ENCODE measurements at places on chromosomes 4 and X.
A peak's percentile ranks its signal among the peaks of the same experiment; 100 is the strongest.

DNA sequence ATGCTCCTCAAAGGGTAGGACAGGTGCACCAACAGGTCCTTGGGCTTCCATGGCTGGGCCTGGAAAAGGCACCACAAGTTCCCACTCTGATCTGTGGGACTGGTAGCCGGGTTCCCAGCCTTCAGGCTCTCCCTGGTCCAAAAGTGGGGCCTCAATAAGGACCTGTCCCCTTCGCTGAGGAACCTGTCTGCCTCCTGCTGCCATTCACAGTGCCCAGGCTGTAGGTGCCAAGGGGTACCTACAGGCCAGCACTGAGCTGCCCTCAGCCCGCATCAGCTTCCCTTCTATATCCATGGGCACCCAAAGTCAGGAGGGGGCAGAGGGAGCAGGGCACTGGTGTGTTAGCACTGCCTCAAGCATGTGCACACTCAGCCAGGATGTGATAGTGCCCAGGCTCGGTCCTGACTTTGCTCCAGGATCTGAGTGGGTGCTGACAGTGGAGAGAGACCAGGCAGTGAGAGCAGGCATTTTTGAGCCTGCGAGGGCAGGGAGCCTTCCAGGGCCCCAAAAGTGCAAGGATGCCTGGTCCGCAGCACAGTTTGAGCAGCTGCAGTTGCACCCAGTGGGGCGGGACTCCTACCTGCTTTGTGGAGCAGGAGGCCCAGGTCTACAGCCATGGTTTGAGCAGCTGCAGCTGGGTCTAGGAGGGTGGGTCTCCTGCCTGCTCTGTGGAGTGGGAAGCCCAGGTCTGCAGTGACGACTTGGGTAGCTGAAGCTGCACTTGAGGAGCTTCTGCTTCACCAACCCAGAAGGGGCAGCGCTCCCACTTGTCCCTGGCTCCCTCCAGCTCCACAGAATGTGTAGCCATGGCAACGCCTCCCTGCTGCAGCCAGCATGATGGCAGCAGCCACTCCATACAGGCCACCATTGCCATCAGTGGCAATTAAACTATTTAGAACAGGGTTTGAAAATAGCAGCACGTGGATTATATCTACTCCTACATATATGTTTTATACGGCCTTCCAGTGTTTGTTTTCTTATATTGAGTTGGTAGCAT, 376.4 kb downstream of the KCTD8 start:
- no peak for DNase-seq

- DNase-seq = no peak
Measured at GRCh38 chr4:23875317-23875716, 14.5 kb downstream of the PPARGC1A start.

GRCh38 chr4:183249854-183250253, 70.2 kb downstream of the CLDN22 start:
- peak; percentile 73 for DNase-seq

- DNase-seq = no peak
Measured at GRCh38 chr4:173418639-173419038, 19.7 kb upstream of the SCRG1 start.

DNA sequence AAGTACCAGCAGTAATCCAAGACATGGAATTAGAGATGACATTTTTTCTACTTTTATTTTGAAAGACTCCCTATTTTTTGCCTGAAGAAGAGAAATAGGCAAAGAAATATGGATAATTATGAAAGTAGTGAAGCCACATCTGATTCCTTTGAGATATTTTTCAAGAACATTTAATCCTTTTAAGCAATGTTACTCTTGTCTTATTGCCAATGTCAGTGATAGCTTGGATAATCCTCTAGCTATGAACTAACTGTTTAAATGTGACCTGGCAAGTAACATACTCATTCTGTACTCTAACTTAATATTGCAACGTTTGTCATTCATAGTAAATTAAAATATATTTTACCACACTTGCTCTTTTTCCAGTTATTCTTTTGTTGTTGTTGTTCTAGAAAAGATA, 181.3 kb downstream of the VEGFC start:
- no peak for DNase-seq

DNA sequence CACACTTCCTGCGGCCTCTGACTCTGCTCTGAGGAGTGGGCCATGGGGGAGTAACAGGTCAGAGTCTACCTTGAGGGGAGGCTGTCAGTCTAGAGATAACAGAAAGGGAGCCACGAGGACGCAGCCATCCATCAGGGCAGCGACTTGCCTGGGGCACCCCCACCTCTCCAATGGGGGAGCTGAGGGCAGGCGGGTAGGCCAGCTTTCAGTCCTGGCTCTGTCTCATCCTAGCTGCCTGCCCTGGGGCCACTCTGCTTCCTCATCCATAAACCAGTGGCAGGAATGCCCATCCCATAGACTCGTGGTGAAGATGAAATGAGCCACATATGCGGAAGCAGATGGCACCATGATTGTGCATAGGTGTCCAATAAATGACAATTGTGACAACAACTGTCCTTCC, 13.2 kb downstream of the MAGED2 start:
- no peak for DNase-seq
